ENCODE measurements at places on chromosomes 3 and 15.

DNA sequence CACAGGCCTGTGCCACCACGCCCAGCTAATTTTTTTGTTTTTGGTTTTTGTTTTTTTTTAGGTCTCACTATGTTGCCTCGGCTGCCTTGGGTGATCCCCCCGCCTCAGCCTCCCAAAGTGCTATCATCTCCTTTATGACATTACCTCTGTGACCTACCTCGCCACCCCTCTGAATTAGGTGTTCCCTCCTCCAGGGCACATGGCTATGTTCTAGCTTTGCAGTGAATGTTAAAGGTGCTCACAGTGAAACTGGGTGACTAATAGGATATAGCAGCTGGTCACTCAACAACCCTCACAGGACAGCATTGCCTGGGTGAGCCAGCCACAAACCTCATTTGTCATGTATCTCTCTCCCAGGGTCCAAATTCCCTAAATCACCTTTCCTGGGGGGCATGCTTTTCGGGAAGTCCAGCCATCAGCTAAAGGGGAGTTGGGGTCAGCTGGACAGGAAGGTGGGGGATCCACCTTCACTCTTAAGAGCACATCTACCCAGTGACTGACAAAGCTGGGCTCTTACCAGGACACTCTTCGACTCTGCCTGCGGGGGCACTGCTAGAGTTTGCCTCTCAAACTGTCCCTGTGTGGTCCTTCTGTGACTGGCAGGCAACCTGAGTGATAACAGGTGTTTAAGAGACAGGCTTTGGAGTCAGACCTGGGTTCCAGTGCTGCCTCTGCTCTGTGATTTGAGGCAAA, 1.6 kb upstream of the TTLL3 start:
- H3K4me3 ChIP-seq: no peak overlapping the region
- H3K36me3 ChIP-seq: peaks cover 52% of the 10 kb centered on the region
- peaks cover 17% of the 10 kb centered on the region for H3K4me1 ChIP-seq
- H3K27me3 ChIP-seq: no peaks in the 10 kb centered on the region
- peak; percentile 65 for DNase-seq

GRCh38 chr3:152564459-152564858, 270.5 kb upstream of the P2RY1 start:
- H3K27me3 ChIP-seq: no peaks in the 10 kb centered on the region
- DNase-seq: peak; percentile 16
- H3K27ac ChIP-seq: no peak overlapping the region
- H3K36me3 ChIP-seq: no peaks in the 10 kb centered on the region

DNA sequence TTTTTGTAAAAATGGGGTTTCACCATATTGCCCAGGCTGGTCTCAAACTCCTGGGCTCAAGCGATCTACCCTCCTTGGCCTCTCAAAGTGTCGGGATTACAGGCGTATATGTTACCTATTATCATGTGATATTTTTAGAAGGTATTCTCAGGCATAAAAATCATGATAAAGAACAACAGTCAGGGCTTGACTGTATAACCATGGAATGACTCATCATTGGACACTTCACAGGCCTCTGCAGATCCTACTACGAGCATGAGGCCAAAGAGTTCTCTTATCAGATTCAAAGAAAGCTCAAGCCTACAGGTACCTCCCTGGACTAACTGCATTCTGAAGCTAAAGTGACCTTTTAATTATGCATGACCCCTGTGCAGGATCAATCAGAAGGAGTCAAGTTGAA, 91.7 kb upstream of the PRICKLE2 start:
- no peak overlapping the region for H3K27ac ChIP-seq
- peaks cover 2% of the 10 kb centered on the region for H3K4me1 ChIP-seq
- DNase-seq: peak; percentile 39
- no peaks in the 10 kb centered on the region for H3K27me3 ChIP-seq

- no peak overlapping the region for H3K4me3 ChIP-seq
- H3K36me3 ChIP-seq: no peaks in the 10 kb centered on the region
- no peak overlapping the region for H3K27ac ChIP-seq
- DNase-seq: no peak
Observed at GRCh38 chr3:186121968-186122367, 13.1 kb upstream of the ETV5 start.

- no peak overlapping the region for H3K4me3 ChIP-seq
- H3K27ac ChIP-seq: no peak overlapping the region
- no peaks in the 10 kb centered on the region for H3K27me3 ChIP-seq
- peaks cover 3% of the 10 kb centered on the region for H3K4me1 ChIP-seq
Observed at GRCh38 chr15:33048255-33048654, 146.3 kb downstream of the FMN1 start.

DNA sequence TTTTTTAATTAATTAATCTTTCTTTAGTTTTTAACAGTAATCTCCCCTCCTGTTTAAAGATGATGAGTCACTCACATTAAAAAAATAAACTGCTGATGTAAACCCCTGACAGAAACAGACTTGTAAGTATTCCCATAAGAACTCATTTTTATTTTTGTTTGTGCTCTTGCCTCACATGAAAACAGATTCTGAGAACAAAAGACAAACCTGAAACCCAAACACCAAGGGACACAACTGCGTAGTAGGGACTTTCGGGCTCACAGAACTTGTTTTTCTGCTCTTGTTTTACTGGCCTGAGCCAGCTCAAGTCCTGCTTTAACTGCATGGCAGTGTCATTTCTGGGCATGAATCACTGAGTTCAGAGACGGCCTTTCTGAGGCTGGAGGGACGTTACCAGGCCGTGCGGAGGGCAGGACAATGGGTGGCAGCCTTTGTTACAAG, 600.8 kb downstream of the FOXP1 start:
- H3K4me3 ChIP-seq: no peak overlapping the region
- H3K27me3 ChIP-seq: no peaks in the 10 kb centered on the region
- peaks cover 64% of the 10 kb centered on the region for H3K36me3 ChIP-seq
- peak; percentile 86 for DNase-seq
- peaks cover 10% of the 10 kb centered on the region for H3K4me1 ChIP-seq

DNA sequence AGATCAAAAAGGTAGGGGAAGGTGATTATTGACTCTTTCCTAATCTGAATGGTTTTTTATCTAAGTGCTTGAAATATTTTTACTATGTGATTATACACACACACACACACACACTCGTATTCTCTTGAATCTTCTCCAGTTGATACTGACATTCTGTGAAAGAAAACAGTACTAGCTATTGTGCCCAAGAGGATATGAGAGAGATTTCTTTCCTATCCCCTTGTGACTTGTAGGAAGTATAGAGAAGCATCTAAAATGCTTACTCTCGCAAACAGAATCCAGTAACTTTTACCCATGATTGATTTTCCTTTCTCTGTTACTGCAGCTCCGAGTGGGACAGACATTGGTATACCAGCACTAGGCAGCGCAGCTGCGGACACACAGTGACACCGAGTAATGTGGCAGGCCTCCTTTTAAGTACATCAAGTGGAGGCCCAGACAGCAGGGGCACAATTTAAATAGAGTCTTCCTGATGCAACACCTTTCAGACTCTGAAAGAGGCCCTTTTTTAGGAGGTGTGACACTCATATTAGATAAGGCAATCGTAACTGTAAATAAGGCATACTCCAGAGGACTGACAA, 421.0 kb upstream of the CNTN4 start:
- H3K4me1 ChIP-seq: no peaks in the 10 kb centered on the region
- H3K36me3 ChIP-seq: no peaks in the 10 kb centered on the region
- H3K27me3 ChIP-seq: no peaks in the 10 kb centered on the region
- H3K4me3 ChIP-seq: no peak overlapping the region

DNA sequence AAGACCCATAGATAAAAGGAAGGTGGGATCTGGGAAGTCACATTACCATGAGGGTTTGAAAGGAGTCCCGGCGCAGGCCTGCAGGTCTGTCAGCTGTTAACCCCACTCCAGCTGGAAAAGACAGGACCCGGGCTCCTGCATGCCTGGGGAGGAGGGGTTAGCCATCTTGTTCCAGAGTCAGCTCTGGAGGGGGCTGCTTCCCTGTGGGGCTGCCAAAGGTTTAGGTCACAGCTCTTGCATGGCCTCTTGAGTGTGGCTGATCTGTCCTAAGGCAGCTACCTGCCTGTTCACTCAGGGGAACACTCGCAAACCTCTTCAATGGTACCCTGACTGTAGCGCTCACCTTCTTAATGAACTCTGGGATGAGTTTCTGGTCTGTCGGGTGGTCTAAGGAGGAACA, 104.5 kb downstream of the RFTN1 start:
- no peaks in the 10 kb centered on the region for H3K27me3 ChIP-seq
- H3K36me3 ChIP-seq: peaks cover 8% of the 10 kb centered on the region
- H3K27ac ChIP-seq: no peak overlapping the region

- H3K27ac ChIP-seq: peak within 1 kb of the TSS; percentile 83
- DNase-seq: peak; percentile 91
- H3K4me1 ChIP-seq: peaks cover 2% of the 10 kb centered on the region
- peak within 1 kb of the TSS; percentile 88 for H3K4me3 ChIP-seq
Observed at GRCh38 chr15:39919748-39920509, at the start of gene GPR176. Gene GPR176 (minus strand): TSS chr15:39920266. CDS start chr15:39920026, 240 bp downstream.

GRCh38 chr15:27549746-27550145, 549.4 kb downstream of the OCA2 start:
- H3K4me3 ChIP-seq: no peak overlapping the region
- peaks cover 1% of the 10 kb centered on the region for H3K4me1 ChIP-seq
- no peaks in the 10 kb centered on the region for H3K27me3 ChIP-seq
- H3K36me3 ChIP-seq: no peaks in the 10 kb centered on the region
- H3K27ac ChIP-seq: no peak overlapping the region

GRCh38 chr15:100602823-100603393, 519 bp downstream of the ASB7 start:
- peak overlapping the region; percentile 93 for H3K4me3 ChIP-seq
- no peaks in the 10 kb centered on the region for H3K27me3 ChIP-seq
- DNase-seq: peak; percentile 63
- H3K36me3 ChIP-seq: peaks cover 3% of the 10 kb centered on the region
- H3K27ac ChIP-seq: no peak overlapping the region

DNA sequence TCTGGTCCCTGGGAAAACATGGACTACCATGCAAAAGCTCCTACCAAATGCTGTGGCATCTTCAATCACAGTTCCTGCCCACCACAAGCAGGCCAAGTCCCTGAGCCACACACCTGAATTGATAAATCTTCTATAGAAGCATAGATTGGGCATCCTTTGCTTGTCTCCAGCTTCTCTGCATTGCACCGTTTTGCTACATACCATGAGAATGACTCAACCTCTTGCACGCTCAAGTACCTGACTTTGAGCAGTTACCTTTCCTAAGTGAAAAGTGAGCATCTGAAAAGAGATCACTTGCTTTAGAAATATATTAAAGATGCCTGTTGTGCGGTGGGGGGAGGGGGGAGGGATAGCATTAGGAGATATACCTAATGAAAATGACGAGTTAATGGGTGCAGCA, 31.3 kb downstream of the GATM start:
- H3K4me3 ChIP-seq: no peak overlapping the region
- H3K4me1 ChIP-seq: no peaks in the 10 kb centered on the region
- no peak for DNase-seq
- H3K27me3 ChIP-seq: peaks cover 17% of the 10 kb centered on the region

DNA sequence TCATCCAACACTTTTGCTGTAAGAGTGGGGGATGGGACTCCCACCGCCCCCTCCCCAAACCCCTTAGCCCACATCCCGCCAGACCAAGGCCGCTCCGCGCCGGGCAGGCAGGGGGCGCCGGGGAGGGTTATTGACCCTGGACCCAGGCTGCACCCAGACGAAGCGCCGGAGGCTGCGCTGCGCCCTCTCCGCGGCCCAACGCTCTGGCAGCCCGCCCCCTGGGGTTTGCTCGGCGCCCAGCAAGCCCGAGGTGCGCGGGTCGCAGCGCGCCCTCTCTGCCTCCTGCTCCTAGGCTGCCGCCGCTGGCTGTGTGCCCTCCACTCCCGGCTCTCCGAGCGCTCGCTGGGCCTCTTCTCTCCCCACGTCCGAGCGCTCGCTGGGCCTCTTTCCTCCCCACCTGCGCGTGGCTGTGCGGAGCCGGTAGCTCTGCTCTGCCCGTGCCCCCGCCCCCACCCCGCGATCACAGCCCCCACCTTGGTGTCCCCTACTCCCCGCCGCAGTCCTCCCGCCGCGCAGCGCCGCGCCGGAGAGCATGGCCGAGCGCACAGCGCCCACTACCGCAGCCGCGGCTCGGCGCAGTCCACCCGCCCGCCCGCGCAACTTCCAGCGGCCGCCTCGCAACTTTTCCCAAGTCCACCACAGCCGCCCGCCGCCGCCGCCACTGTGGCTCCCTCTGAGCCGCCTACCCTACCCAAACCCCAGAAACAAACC, 1.2 kb downstream of the MECOM start:
- peaks cover 94% of the 10 kb centered on the region for H3K27me3 ChIP-seq
- no peaks in the 10 kb centered on the region for H3K36me3 ChIP-seq
- DNase-seq: peak; percentile 50
- H3K4me3 ChIP-seq: peak overlapping the region; percentile 64
- no peak overlapping the region for H3K27ac ChIP-seq

GRCh38 chr3:42443819-42444436, 33.5 kb upstream of the LYZL4 start:
- H3K27me3 ChIP-seq: peaks cover 45% of the 10 kb centered on the region
- no peak overlapping the region for H3K4me3 ChIP-seq
- no peak overlapping the region for H3K27ac ChIP-seq
- DNase-seq: peak; percentile 74
- no peaks in the 10 kb centered on the region for H3K36me3 ChIP-seq

- H3K4me1 ChIP-seq: no peaks in the 10 kb centered on the region
- no peak for DNase-seq
- no peaks in the 10 kb centered on the region for H3K36me3 ChIP-seq
- H3K27me3 ChIP-seq: no peaks in the 10 kb centered on the region
Observed at GRCh38 chr3:178155521-178155920, 380.7 kb upstream of the KCNMB2 start.

DNA sequence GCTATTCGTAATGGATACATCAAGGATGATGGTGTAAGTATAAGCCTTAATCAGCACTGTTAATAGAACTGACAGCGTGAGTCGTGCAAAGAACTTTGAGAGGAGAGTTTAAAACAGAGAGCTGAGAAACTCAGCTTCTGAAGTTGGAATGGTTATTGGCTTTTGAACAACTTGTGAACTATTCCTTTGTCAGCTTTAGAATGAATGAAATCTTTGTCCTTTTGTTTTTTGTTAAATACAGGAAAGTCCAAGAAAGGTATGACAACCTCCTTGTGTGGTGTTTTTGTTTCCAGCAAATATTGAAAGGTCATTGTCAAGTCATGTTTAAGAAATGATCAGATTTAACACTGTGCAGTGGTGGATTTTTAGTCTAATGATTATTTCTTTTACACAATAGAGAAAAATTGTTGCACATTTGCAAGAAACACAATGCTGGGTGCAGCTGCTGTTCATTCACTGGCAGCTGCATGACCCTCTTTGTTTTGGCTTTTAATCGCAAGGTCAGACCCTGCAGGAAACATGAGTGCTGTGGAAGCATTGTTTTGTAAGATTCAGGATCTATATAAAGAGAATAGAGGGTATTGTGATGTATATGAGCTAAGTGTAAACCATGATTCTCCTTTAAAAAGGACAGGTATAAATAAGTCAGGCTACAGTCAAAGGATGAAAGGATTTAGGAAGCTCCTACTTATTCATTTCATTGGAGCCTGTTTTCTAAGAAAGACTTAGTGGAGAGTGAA, 21.7 kb upstream of the ABHD10 start:
- H3K4me1 ChIP-seq: no peaks in the 10 kb centered on the region
- no peak overlapping the region for H3K4me3 ChIP-seq
- no peak for DNase-seq
- peaks cover 17% of the 10 kb centered on the region for H3K36me3 ChIP-seq
- H3K27me3 ChIP-seq: no peaks in the 10 kb centered on the region
